ENCODE measurements at places on chromosomes 3 and 15.

DNA sequence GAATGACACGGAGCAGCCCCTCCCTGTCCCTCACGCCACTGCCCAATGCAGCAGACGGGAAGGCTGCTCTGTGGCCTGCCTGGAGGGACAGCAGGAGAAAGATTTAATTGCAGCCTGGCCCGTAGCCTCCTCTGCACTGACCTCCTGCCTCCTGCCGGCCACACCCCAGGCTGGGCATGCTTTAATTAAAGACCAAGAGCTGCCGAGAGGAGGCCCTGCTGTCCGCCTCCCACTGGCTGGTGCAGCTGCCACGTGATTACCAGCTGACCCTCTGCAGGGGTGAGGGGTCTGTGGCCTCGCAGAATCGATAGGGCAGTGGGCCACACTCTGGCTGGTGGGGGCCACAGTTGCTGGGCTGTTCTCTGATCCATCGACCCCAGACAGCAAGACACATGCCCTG is 100.2 kb upstream of the PRR23E start:
- no peak for DNase-seq

GRCh38 chr15:41259546-41260189 is 28.6 kb downstream of the CHP1 start:
- DNase-seq, result no peak

DNA sequence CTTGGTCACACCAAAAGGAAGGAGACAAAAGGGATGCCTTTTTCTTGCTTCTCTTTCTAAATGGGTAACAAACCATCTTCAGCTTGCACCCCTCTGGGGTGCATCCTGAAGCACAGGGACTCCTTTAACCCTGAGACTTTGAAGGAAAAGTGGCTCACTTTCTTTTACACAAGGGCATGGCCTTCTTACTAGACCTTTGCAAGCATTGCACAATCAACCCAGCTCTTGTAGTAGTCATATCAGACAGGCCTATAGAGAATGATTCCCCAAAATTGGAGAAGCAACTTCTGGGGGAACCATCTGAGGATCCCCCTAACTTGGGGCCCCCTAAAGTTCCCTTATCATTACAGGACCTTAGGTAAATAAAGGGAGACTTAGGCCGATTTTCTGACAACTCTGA is 56.1 kb upstream of the GK5 start:
- DNase-seq, result no peak

DNA sequence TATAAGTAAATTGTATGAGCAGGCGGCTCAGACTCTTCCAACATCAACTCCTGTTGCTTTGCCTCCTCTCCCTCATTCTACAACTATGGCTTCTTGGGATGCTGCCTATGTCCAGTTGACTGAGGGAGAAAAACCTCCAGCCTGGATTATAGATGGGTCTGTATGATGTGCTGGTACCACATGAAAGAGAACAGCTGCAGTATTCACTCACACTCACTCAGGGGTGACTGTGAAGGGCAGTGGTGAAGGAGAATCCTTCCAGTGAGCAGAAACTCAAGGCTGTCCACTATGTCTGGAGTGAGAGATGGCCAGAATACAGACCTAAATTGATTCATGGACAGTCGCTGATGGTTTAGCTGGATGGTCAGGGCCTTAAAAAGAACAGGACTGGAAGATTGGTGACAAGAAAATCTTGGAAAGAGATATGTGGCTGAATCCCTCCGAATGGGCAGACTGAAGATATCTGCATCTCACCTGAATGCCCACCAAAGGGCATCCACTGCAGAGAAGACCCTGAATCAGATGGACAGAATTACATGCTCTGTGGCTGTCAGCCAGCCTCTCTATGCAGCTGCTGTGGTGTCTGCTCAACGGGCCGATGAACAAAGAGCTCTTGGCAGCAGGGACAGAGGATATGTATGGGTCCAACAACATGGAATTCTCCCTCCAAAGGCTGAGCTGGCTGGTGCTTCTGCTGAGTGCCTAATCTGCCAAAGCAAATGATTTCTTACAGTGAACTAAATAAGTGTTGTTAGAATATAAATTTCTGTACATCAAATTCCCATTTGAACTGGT is 1.9 kb upstream of the BCL2L10 start:
- DNase-seq, result no peak

- DNase-seq, result no peak
Measured at GRCh38 chr3:194686414-194686815, 732 bp downstream of the FAM43A start.

- DNase-seq, result no peak
Measured at GRCh38 chr3:5122741-5123706, 932 bp downstream of the ARL8B start.

GRCh38 chr3:165642761-165643420 is 194.3 kb downstream of the BCHE start:
- DNase-seq, result no peak

Data from activated T-helper 1 cell treated with anti-CD3 and anti-CD28 coated beads, Interleukin-2, amount 50 U/mL, for 16 hours (primary cell).